ENCODE measurements at places on chromosomes 3 and 15.

GRCh38 chr15:61264986-61265385 is 35.9 kb upstream of the RORA start:
- DNase-seq: no peak

DNA sequence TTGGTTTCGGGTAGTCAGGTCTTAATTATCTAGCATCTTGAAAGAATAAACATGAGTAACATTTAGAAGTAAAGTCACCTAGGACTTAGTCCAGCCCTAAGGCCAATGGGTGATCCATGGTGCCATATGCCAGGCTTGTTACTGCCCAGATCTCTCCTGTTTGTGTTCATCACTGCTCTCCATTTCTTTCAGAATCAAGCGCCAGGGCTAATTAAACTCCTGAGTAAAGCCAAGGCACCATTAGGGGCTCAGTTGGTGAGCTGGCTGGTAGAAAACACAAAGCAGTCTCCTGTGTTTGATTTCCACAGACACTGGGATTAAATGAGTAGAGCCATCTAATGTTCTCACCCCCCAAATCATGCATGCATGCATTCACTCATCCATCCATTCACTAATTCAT is 11.3 kb downstream of the CYP19A1 start:
- no peak for DNase-seq

- DNase-seq: no peak
These were observed 92.5 kb upstream of the MEX3B start for GRCh38 chr15:82138306-82138705.

DNA sequence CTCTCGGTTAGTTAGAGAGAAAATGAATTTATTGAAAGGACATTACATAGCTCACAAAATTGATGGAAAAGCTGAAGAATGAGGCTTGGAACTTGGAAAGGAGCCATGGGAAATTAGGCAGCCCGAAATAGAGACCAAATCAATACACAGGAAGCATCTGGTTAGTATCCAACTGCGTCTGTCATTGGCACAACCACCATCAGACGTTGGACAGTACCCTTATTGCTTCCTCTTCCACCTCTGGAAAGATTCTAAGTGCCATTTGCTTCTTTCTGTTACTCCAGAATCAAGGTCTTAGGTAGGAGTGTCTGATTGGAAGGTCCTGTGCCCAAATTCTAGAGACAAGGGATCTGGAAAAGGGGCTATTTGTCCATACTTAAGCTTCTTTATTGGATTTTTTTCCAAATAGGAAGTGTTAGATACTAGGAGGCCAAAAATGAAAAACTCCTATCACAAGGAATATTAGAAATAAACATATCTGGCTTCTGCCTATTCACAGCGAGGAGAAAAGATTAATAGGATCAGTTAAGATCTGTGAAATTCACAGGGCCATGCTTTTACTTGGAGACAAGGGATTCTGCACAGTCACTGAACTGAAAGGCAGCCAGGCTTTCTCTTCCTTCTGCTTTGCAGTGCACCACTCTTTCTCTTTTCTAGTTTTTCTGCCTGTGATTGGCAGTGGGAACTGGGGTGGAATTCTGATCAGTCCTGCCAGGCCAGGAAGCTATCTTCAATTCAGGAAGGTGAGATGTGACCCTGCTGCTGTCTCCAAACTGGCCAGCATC is 10.7 kb upstream of the HACD2 start:
- DNase-seq: no peak

DNA sequence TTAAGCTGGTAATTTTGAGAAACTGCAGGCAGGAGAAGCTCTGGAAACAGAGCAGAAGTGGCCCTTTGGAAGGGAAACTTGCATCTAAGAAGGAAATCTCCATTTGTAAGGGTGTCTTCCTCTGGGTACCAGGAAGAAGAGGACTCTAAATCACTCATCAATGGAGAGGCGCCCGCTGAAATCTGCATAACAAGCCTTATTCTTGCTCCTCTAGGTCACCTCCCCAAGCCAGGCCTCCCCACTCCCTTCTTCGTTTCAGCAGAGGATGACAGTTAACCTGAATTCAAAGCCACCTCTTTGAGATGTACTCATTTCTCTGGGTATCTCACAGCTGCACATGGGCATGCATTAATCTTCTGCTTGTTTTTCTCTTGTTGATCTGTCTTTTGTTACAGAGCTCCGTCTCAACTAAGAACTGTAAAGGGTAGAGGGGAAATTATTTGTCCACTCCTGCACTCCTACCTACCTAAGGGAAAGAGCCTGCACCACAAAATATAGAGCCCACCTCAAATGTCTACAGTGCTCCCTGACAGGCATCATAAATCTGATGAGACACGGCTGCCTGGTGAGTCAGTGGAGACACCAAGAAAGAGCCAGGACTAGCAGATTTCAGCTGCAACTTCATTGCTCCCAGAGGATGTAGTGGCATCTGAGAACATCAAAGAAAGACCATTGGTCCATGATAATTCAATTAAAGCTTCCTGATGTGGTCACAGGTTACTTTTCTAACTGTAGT is 51.5 kb downstream of the GABRB3 start:
- no peak for DNase-seq

DNA sequence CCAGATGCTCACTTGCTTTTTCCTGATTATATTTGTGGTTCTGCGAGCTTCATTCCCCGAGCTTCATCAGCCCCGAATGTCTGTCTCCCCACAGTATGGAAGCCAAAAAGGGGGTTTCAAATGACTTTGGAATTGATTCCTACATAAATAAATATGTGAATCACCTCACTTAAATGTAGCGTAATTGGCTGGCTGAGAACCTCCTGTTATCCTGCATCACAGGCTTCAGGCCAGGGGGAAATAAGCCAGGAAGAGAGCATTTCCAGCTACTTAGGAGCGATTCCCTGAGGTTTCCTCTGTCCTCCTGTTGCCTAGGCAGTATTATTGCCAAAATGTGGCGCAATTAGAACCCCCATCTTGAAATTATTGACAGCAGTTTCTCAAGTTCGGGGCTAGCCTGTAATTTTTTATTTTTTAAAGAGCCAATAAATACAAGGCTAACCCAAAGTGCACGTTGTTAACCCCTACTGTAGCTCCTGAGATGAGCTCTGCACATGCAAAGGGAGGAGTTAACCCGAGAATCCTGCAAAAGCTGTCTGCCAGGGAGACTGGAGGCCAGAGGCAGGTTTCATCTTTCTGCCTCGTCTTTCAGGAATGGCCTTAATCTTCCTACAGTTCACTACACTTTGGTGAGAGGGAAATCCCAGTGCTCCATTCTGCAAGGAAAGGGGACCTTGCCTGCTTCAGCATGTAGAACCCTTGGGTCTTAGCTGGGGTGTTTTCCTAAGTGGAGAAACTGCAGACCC is 148.2 kb downstream of the ADAMTS9 start:
- DNase-seq: no peak

GRCh38 chr15:80969316-80969715 is 20.3 kb downstream of the MESD start:
- DNase-seq: no peak

DNA sequence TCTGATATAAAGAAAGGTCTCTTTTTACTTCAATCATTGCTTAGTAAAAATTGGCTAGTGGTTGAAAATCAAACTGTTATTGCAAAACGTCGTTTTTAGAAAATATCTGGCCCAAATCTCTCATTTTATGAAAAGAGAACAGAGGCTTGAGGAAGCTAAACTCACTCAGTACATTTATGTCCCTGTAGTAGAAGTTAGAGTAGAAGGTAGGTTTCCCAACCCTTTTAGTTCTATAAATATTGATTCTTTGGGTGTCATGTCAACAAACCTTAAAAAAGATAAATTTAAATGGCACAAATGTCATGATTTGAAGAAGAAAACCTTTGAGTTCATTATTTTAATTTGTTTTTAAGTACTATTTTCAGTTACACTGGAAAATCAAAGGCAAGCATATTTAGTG is 722.3 kb upstream of the NECTIN3 start:
- no peak for DNase-seq

- DNase-seq: no peak
These were observed 56.7 kb upstream of the RNF7 start for GRCh38 chr3:141681390-141681780.

DNA sequence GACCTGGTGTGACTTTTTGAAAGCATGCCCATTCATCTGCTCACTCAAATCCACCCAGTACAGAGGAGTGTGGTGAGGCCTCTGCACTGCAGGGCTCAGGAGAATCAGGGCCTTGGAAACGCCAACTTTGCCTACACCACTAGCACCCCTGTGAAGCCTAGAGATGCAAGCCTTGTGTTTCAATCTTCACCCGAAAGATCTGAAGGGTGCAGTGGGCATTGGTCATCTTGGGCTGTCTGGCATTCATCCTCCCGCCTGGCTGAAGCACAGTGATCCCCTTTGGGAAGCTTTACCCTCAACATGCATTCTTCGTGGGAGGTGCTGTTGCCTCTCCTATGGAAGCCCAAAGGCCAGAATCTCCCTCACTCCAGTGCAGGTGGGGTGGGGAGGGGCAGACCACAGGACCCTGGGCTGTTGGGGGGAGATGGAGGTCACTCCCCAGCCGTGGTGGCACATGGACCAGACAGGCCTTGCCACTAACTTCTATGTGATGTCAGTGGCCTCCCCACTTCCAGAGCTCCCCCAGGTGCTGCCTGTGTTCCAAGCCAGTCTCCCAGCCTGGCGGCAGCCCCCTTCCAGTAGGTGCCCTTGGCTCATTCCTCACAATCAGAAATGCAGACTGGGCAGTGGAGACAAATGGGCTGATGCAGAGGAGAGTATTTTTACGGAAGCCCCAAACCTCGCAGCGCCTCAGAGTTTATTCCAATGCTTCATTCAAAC is 92.5 kb downstream of the ADAMTS17 start:
- DNase-seq: no peak

DNA sequence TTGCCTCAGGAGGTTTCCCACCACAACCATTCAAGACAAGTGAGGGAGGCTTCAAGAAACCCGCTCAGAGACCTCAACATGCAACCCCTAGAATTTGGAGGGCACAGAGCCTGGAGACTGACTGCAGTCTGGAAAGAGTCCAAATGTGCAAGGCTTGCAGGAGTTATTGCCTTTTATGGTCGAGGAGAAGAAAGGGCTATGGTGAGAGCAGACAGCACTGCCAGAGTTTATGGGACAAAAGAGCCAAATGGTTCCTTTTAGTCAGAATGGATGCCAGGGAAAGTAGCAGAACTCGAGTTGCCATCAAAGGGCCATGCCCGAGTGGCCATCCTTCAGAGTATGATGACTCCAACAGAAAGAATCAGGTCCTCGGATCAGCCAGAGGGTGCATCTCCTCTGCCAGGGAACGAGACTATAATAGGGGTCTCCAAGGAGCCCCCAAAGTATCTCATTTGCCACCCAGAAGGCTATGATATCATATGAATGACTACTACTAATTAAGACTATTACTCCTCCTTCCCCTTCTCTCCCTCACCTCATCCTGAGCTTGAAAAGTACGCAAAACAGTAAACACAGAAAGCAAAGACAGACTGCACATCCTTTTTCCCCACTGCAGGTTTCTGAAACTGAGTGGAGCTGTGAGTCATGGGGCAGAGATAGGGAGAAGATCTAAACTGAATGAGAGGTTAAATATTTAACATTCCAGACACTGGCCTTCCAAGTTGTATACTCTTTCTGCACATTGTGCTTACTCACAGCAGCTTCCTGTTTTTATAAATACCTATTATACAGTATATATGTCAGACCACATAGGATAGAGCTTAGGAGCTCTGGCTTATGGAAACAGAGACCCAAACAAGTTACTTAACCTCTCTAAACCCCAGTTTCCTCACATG is 33.9 kb upstream of the TMCO5A start:
- no peak for DNase-seq

GRCh38 chr15:84671211-84671610 is 13.2 kb upstream of the NMB start:
- DNase-seq: no peak

- DNase-seq: no peak
These were observed 408.2 kb downstream of the IGSF11 start for GRCh38 chr3:118626453-118626852.

GRCh38 chr3:119490153-119490552 is 8.2 kb upstream of the TIMMDC1 start:
- no peak for DNase-seq

DNA sequence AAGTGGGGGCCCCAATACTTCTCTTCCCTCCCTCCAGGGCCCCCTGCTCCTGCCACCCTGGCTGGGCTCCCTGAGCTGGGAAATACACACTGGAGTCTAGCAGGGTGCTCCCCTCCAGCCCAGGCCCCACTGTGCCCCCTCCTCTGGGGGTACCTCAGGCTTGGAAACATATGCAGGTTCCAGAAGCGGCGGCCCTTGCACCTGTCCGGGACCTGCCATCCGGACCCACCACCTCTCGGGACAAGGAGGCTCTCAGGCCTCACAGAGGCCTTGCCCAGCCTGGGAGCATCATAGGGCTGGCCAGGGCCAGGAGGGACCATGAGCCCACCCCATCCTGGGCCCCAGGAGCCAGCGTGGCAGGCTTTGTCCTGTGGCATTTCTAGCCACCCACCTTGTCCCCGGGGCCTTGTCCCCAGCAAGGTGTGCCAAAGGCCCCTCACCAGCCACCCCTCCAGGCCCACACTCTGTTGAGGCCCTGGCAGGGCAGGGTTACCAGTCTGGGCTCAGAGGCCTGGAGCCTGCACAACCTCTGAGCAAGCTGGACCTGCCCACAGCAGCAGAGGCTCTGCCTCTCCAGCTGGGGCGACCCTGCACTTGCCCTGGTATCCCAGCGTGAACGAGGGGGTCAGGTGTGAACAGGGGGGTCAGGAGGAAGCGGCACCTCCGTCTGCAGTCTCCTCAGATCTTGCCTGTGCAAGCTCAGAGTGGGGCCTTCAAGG is 45.8 kb downstream of the DNAJB8 start:
- no peak for DNase-seq

GRCh38 chr15:38216763-38217162 is 35.9 kb upstream of the SPRED1 start:
- no peak for DNase-seq

- DNase-seq: no peak
These were observed 118.2 kb upstream of the PRTG start for GRCh38 chr15:55861115-55861514.

GRCh38 chr15:41148065-41148464 is 32.0 kb upstream of the INO80 start:
- DNase-seq: no peak

- no peak for DNase-seq
These were observed 216.1 kb downstream of the SLCO3A1 start for GRCh38 chr15:92069308-92070250.

DNA sequence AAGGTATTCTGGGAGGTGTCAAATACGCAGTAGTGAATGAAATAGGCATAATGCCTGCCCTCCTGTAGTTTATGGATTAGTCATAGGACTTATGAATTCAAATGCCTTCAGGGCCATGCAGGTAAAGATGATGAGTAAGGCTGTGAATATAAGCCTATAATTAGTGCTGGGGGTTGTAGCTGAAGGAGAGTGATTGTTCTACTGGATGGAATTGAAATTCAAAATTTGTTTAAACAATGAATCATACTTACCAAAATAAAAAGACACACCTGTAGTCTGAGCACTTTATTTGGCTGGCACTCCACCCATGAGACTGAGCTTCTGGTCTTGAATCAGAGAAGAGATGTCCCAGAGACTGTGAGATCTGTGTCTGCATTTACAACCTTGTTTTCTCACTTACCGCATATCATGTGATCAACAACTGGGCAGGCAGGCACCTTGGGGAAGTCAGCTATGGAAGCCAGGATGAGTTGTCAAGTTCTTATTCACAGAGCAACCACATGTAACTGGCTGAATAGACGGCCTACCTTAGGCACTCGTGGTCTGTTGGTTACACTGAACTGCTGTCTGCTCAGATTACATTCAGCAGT is 291.8 kb downstream of the NAALADL2 start:
- no peak for DNase-seq

Measured in hippocampal formation (tissue), 2 donors.